Naive thymus-derived CD4-positive, alpha-beta T cell (primary cell): ENCODE measurements at places on chromosomes 2 and 18. TPM values are rescaled to one million over a fixed set of nuclear protein-coding genes. Genes with fewer than 3 reads are reported as not detected.

GRCh38 chr2:14388724-14389123 lies 243.8 kb upstream of the LRATD1 start:
- DNase-seq, result no peak

GRCh38 chr2:159875083-159875482 lies 77.1 kb upstream of the CD302 start:
- no peak for DNase-seq

DNA sequence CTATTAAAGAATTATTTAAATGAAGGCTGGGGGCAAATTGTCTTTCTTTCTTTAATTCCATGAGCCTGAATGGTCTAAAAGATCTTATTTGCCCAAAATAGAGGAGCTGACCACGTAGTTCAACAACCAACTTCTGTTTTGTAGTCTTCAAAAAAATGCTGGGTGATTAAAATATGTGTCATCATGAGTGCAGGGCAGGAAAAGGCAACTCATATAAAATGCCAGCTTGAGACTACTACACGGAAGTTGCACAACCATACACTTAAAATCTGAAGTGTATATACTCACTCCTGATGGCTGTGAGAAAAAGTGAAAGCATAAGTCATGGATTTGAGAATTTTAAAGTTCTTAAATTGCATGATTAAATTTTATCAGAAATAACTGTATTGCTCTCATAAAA lies 210.9 kb downstream of the DYM start:
- no peak for DNase-seq

The DNER gene
- not detected for total RNA-seq
